Suprapubic skin (tissue), 4 donors: ENCODE measurements at places on chromosomes 12 and 14.

DNA sequence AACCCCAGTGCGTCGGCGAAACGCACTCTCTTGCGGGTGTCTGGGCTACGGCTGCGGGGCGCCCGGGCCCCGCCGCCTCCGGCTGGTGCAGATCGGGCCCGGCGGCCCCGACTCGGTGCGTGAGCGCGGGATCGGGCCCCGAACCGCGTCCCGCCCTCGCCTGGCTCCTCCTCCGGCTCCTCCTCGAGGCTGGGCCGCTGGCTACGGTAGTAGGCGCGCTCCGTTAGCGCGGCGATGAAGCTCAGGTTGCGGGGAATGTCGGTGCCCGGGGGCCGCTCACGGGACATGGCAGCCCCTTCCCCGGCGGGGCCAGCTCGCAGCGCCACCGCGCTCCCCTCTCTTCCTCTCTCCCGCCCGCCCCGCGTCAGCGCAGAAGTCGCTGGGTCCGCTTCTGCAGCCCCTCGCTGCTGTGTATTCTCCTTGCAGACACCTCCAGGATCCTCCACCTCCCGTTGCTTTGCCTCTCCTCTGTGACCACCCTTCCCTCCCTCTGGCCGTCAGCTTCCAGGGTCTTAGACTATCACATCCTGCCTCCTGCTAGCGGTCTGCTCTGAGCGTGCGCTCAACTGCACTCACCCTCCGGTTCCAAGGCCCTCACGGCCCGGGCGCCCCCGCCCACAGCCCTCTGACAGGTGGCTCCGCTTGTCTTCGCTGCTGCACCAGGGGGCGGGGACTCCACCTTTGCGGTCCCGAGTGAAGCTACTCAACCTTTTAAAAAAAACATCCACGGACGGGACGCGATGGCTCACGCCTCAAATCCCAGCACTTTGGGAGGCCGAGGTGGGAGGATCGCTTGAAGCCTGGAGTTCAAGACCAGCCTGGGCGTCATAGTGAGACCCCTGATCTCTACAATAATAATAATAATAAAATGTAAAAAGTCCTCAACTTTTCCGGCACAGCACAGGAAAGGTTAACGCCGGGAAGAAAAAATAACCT lies at the start of gene PPP1R3E:
Gene PPP1R3E, minus strand, starts transcription at position 570 of the 936 bp plus-strand sequence. Its CDS starts 283 bp downstream, at position 287.
- peak; percentile 85 for DNase-seq

GRCh38 chr12:12016284-12017100 lies 54.2 kb upstream of the BCL2L14 start:
- no peak for DNase-seq

- DNase-seq, result no peak
Observed at GRCh38 chr14:38073641-38074040, 134.1 kb upstream of the SSTR1 start.

GRCh38 chr14:28766469-28766955 lies at the start of gene FOXG1:
Gene FOXG1 (plus strand): TSS chr14:28766787. CDS start chr14:28767280, 493 bp downstream.
- DNase-seq, result no peak
